CD4-positive, alpha-beta T cell treated with Interleukin-17A for 4 hours (primary cell): ENCODE measurements at places on chromosomes 7 and 10.
A peak's percentile ranks its signal among the peaks of the same experiment; 100 is the strongest.

DNA sequence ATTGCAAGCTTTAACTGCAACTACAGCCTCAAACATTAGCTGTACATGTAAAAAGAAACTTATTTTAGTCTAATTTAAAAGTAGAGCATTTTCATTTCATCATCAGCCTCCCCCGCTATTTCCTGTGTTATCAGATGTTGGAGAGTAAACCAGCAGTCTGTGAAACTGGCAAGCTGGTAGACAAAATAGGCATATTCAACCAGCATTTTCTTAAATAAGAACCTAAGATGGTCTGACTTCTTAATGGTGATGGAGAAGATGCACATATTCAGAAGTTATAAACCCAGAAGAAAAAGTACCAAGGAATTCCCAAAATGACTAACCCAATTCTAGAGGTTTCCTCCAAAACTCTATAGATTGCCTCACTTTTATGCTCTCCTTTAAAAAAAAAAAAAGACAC, 24.9 kb downstream of the PIK3AP1 start:
- DNase-seq, result no peak

- DNase-seq, result no peak
Observed at GRCh38 chr10:119162452-119163092, 2.9 kb downstream of the SFXN4 start.

GRCh38 chr10:132158122-132158741, 28.5 kb upstream of the DPYSL4 start:
- peak; percentile 58 for DNase-seq

DNA sequence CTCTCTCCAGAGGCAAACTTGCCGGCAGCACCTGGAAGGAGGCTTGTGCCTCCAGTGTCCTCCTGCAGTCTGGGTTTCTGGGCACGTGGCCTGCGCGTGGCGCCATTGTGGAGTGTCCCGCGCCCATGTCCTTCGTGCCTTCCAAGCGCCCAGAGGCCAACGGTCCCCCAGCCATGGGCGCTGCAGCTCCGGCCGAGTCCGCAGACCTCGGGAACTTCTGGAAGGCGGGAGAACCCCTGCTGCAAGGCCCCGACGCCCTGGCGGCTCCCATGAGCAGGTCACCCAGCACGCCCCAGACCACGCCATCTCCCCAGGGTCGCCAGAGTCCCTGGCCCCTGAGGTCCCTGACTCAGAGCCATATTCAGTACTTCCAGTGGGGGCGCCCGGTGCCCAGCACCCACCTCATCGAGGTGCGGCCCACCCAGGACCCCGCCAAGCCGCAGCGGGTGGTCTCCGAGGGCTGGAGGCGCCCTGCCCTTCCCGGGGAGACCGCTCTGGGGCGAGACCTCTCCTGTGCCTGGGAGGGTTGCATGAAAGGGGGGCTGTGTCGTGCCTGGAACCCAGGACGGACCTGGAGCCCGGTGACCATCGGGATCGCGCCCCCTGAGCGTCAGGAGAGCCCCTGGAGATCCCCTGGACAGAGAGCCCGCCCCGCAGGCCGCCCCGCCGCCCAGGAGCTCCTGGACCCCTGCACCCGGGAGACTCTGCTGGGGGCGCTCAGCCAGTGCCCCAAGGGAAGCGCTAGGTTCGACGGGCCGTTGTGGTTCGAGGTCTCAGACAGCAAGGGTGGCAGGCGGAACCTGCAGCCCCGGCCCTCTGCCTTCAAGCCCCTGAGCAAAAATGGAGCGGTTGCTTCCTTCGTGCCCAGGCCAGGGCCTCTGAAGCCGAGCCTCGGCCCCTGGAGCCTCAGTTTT, at the start of gene POM121L12:
Gene POM121L12, plus strand, starts transcription at position 135 of the 914 bp plus-strand sequence. Its CDS starts 39 bp downstream, at position 174.
- no peak for DNase-seq
